Lower leg skin (tissue), 4 donors: ENCODE measurements at places on chromosomes 7 and 10. TPM values are rescaled to one million over a fixed set of nuclear protein-coding genes. Genes with fewer than 3 reads are reported as not detected.
A peak's percentile ranks its signal among the peaks of the same experiment; 100 is the strongest.

Gene GDF2
- not detected for total RNA-seq

- peak; percentile 39 for DNase-seq
Observed at GRCh38 chr10:48610585-48611093, 5.8 kb upstream of the ARHGAP22 start.

- DNase-seq, result no peak
Observed at GRCh38 chr10:124084708-124085107, 8.7 kb downstream of the CHST15 start.

DNA sequence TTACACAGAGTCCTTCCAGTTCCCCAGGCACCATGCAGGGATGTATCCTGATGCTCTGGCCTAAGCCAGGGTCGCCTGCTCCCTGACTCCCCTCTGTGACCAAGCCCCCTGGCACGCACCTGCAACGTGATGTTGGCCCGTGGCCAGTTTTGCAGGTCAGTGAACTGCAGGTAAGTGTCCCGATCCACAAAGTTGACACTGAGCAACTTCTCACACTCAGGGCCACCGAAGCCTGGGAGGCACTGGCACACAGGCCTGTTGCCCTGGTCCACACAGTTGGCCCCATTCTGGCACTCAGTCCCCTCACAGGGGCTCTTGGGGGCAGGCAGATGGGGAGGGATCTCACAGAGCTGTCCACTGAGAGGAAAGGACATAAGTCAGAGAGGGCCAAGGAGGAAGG lies 174.3 kb downstream of the LCOR start:
- no peak for DNase-seq

DNA sequence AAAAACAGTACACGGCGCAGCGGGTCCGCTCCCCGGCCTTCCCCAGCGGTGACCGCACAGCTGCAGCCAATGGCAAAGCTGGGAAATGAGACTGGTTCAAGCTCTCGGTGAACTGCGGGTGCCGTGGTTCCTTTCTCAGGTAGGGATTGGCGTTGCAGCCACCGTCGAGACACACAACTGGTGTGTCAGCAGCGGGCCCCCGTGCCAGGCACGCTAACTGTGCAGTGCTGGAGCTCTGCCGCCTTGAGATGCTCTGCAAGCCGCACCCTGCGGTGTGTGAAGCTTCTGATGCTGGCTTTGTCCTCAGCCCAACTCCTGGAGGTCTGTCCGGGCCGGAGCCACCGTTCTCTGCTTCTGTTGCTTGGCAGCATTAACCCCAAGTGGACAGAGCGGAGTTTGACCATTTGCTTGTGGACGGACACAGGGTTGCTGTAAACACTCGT lies 20.6 kb upstream of the NKX6-2 start:
- DNase-seq, result peak; percentile 80

DNA sequence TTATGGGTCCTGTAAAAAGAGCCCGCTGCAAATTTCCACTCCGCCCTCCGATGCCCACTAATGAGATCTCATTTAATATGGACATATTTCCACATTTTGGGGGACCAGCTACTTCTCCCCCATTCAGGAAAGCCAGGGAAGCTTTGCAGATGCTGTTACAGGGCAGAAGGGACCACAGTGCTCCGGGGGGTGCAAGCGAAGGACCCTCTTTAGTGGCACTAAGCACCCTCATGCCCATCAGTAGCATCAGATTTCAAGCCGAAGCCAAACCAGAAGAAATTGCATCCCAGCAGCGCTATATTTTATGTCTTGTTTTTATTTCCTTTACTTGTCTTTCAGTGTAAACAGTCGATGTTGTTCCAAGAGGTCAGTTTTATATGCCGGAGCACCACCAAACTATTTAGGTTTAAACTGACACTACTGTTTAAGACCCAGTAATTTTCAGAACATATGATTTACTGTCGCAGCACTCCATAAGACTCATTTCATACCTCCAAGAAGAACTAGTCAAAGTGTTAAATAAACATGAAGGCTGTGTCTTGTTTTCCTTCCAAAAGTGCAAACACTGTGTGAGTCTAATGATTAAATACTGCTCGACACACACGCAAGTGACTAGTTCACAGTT lies 122.2 kb upstream of the MGMT start:
- no peak for DNase-seq

DNA sequence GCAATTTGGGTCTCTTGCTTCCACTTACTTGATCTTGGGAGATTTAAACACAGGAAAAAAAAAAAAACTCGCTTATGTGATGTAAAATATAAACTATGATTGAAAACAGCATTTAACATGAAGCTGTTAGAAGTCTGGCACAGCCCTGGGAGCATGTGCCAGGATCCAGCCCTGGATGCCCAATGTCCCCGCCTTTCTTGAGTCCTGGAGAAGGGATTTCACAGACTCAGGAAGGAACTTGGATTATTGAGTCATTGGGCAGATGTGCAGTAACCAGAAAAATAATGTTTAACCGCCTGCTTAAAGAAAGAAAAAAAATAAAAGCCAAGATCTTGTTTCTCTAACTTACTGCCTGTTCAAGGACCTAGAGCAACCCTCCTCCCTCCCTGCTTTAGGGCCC lies 3.7 kb upstream of the JCAD start:
- DNase-seq, result no peak

DNA sequence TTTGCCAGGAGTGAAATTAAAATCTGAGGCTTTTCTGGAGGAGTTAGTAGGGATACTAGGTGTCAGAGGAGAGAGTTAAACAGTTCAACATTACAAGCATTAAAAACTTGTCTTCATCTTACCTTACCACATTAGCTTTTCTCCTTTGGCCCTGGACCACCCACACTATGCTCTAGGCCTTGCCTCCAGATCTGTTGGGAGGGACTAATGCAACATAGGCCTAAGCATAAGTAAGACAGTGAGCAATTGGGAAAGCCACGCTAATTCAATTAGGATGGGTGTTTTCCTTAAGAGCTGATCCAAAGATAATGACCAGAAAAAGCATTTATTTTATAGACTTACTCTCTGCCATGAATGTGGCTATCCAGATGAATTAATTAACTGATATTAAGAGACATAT lies 158.9 kb downstream of the ELMO1 start:
- DNase-seq, result no peak
